Fibroblast of skin of left biceps (primary cell): ENCODE measurements at places on chromosomes 7 and 10.

DNA sequence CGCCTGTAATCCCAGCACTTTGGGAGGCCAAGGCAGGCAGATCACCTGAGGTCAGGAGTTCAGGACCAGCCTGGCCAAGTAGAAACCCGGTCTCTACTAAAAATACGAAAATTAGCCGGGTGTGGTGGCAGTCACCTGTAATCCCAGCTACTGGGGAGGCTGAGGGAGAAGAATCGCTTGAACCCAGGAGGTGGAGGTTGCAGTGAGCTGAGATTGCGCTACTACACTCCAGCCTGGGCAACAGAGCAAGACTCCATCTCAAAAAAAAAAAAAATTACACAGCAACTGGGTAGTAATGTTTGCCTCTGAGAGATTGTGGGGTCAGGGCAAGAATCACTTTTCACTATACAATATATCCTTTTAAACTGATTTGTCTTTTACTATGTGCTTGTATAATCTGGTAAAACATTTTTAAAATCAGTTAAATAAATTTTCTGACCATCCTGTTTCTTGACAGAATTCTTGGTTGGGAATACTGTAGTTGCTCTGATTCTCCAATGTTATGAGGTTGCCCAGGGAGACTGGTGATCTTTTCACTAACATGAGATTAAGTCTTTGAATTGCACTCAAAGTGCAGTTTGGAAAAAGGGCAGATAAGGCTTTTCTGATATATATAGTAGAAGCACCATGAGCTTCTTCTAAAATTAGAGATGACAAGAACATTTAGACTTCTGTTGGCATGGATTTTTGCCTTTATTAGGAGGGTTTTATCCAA, 1.5 kb downstream of the ENTPD7 start:
- no peak for DNase-seq

DNA sequence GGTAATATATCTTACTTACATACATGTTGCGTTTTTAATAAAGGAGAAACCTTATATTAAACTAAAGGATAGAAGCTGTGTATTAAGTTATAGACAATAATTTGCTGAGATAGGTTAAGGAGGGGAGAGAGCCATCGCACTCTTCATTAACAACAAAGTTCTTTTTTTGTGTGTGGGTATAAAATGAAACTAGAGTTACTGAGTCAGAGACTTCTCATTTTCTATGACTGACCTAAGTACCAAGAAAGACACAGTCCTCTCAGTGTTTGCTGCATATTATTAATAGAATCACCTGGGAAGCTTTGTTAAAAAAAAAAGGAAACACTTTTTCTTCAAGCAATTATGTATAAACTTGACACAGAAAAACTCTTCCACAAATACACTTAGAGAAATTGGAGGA, 31.4 kb downstream of the FEZF1 start:
- DNase-seq, result no peak

DNA sequence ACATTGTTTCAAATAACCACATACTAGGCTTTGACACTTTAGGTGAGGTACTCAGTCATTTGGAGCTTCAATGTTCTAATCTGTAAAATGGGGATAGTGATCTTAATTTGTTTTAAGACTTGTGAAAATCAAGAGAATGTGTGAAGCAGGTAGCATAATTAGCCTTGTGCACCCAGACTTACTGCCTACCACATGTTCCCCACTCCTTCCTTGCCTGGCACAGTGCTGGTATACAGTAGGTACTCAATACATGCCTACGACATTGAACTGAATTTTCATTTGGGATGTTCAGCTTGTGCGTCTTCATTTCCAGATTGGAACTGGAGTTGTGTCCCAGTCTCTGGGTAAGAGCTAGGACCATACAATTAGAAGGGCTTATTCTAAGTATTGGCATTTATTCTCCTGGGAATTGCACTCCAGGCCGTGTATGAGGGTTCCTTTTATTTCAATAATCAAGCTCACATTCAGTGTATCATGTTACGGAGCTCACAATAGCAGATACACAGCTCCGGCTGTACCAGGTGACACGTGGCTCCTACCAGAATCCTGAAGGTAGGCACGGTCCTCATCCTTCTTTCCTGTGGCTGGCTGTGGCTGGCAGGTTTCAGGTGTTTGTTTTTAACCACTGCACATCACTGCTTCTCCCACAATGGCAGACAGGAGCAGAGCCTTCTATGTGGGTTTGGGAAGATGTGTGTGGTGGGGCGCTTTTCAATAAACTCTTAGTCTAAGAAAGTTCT, 109.4 kb upstream of the PDCD4 start:
- DNase-seq, result no peak

GRCh38 chr10:14580671-14581332, 193.9 kb downstream of the FAM107B start:
- no peak for DNase-seq

DNA sequence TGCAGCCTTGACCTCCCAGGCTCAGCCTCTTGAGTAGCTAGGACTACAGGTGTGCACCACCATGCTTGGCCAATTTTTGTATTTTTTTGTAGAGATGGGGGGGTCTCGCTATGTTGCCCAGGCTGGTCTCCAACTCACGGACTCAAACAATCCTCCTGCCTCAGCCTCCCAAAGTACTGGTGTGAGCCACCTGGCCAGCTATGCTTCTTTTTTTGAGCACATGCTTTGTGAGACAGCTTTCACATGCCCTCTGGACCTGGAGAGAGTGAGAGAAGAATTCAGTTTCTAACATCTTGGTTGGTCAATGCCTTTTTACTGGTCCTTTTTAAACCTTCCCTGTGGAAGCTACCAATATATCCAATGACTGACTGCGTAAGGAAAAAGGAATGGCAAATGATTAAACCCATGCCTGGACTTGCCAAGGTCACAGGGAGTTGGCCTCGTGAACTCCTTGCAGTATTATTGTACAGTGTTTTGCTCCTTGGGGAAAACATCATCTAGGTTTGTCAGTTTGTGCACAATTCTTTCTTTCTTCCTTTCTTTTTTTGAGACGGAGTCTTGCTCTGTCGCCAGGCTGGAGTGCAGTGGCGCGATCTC, 6.2 kb upstream of the FOXK1 start:
- no peak for DNase-seq

- no peak for DNase-seq
Observed at GRCh38 chr7:83835424-83835823, 186.5 kb upstream of the SEMA3E start.

- DNase-seq, result no peak
Observed at GRCh38 chr10:98340261-98340939, 72.4 kb upstream of the LOXL4 start.

DNA sequence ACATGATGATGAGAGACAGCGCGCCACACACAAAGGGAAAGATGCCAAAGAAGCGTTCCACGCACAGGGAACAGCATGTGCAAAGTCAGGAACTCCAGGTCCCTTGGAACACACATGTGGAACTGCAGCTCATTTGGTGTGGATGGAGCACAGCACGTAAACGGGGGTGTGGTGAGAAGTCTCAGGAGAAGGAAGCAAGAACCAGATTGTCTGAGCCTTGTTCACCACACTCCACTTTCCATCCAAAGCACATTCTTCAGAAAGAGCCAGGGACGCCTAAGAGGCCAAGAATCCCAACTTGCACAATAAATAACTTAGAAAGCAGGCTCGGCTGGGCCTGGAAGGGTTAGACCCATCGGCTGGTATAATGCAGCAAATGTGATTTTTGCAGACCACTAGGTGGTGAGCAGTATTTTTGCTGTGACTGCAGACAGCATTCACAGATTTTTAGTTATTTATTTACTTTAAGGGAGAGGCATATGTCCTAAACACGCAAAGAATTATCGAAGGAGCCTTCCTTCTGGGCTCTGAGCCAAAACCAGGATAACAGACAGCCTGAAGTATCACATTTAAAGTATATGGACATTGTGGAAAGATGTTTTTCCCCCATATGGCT, 27.9 kb upstream of the ASCC1 start:
- peak; percentile 92 for DNase-seq

GRCh38 chr7:27245124-27245797, 2.7 kb downstream of the EVX1 start:
- DNase-seq, result no peak

GRCh38 chr10:11896549-11897200, 73.5 kb downstream of the PROSER2 start:
- no peak for DNase-seq

DNA sequence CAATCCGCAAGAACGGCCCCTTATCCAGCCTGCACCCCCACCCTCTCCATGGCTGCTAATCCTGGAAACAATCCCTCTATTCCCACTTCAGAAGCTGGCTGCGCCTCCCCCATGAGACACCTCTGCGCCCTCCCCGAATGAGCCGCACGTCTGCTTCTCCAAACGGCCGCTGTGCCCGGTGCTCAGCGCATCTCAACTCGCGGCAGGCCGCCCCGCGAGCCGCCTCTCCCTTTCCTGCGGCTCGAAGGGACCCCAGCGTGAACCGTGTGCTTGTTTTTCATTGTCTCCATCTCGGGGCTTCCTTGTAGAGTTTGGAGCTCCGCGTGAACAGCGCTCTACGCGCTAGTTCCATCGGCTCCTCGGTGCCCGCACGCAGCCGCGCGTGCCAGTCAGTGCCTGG, 20.8 kb upstream of the FXYD4 start:
- no peak for DNase-seq

DNA sequence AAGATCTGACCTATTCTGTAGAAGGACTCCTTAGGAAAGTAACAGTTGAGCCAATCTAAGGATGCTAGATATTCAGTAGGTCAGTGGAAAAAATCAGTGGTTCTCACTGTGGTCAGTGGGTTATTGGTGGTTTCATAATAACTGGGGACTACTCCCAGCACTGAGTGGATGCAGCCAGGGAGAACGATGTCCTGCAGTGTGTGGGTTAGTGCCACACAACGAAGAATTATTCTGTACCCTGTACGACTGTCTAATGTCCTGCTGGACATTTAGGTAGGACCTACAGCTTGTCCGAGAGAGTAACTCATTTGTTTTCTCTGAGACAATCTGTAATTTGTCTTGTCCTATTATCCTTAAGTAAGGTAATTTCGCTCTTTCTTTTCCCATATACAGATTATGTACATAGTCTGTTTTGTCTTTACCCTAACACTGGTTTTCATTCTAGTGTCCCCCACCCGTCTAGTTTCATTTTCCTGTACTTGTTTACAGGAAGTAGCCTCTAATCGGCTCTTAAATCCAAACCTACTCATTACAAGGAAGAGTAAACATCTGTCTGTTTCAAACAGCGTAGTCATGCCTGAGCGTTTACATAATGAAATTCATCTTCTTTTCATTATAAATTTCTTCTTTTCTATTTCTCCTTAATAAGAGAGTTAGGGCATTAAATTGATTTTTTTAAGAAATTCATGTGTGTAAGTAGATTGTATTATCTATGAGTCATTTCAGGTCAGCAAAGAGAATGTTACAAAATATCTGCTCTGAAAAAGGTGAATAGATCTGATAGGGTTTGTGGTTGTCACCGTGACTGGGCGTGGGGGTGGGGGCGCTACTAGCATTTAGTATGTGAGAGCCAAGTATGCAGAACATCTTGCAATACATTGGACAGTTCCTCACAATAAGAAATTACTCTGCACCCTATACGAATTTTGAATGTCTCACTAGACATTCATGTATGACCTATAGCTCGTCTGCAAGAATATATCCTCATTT, 8.3 kb upstream of the ZC3HAV1L start:
- no peak for DNase-seq

DNA sequence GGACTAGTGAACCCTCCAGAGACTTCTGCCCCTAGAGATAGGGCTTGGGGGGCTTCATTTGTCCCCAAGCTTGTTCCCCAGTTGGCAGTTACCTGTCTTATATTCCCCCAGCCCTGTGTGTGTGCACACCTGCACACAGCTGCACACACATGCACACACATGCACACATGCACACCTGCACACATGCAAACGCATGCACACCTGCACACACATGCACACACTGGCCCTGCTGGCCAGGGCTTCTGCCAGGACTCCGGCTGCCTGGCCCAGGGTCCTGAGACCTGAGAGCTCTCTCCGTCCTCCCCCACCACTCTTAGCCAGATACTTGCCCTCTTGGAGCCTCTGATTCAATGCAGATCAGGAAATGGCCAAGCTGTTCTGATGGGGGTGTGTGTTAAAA, 6.7 kb downstream of the ZMIZ1 start:
- no peak for DNase-seq

- DNase-seq, result no peak
Observed at GRCh38 chr10:95208702-95209391, 14.8 kb downstream of the ACSM6 start.

DNA sequence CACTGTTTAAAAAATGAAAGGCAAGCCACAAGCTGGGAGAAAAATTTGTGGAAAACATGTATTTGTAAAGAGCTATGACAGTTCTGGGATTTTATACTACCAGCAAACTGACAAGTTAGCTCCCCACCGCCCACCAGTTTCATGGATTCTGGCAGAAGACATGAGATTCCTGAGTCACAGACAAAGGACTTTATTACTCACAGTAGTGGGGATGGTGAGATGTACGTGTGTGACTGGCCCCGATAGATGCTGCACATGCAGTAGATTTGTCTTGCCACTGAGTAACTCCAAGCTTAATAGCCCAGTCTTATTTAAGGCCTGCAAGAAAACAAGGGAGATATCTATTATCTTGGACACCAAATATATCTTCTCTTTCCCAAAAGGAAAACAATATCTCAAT, 281.7 kb downstream of the AHR start:
- DNase-seq, result peak; percentile 67

DNA sequence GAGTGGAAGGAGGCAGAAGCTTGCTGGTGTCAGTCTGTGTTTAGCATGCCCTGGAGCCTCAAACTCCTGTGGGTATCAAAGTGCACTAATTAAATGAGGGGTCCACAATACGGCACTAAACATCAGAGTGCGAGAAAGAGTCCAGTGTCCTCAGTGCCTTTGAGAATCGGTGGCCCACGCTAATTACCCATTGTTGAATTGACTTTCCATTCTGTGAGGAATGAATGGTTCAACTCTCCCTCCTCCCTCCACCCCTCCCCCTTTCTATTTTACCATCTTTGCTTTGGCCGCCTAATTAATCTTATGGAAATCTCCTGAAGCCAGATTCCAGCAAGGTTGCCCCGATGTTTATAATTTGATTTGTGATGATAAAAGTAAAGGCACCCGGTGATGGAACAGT, 217.8 kb downstream of the TFEC start:
- DNase-seq, result no peak

DNA sequence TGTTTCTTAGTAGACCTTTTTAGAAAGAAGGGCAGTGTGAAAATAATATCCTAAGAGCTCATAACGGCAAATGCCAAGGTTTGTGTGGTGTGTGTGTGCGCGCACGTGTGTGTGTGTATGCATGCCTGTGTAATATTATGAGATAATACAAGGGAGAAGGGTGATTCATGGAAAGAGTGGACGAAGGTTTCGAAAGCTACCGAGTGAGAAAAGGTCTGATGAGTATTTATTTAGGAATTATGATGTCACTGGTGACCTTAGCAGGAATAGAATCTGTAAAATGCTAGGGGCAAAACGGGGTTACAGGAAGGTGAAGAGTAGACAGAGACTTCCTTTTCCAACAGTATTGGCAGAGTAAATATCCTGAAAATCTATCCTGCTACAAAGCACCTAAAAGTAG, 107.3 kb downstream of the AHR start:
- peak; percentile 50 for DNase-seq
